ENCODE measurements at places on chromosomes 2 and 18.
A peak's percentile ranks its signal among the peaks of the same experiment; 100 is the strongest.

DNA sequence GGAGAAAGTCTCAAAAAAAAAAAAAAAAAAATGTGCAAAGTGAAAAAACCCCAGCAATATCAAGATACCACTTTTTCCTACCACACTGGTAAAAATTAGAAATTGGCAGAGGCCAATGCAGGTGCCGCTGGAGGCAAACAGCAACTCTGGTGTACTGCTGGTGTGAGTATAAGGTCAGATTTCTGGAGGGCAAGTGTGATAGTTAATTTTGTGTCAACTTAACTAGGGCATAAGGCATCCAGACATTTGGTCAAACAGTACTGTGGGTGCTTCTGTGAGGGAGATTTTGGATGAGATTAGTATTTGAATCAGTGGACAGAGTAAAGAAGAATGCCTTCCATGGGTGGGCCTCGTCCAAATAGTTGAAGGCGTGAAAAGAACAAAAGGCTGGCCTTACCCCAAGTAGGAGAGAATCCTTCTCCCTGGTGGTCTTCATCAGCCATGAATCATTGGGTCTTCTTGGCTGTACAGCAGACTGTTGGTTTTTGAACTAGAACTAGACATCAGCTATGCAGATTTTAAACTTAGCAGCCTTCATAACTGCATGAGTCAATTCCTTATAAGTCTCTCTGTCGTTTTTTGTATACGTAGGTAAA, 52.8 kb upstream of the FHL2 start:
- no peak for DNase-seq

DNA sequence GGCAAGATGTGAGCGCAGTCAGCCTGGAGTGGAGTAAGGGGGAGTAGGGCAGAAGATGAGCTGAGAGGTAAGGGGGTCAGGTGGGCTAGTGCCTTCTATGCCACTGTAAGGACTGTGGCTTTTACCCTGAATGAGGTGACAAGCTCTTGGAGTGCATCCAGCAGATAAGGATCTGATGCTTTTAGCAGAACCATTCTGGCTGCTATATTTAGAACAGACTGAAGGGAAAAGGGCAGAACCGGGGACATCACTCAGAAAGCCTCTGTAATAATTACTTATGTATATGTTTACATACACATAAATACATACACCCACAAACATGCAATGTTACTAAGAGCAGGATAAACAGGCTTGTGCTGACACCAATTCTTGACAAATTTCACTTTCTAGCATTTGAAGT, 124.8 kb downstream of the DTNB start:
- no peak for DNase-seq

DNA sequence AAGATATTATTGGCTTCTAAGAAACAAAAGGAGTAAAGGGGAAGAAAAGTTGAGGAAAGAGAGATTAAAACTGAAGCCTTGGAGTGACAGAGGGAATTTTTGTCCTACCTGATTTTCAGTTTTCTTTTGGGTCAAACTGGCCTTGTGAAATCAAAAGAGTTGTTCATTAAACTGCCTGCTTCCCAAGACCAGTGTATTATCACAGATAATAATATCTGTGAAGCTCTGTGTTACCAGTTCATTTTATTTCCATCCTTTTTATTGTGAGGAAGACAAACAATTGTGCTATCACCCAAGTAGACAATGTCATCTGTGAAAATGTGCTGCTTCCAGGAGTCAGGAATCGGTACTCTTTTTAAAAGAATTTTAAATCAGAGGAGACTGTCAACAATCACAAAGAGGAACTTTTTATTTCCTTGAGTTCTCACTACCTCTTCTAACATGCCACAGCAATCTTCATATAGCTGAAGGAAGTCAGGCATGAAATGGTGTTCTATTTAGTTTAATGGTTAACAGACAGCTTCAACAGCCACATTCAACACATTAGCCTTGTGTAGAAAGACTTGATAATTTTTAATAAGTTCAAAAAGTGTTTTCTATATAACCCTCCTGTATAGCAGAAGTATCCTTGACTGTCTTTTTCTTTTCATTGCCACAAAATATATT, 554.8 kb downstream of the PIK3C3 start:
- DNase-seq = no peak

- DNase-seq = no peak
These were observed 276.2 kb upstream of the TANK start for GRCh38 chr2:160884056-160884455.

DNA sequence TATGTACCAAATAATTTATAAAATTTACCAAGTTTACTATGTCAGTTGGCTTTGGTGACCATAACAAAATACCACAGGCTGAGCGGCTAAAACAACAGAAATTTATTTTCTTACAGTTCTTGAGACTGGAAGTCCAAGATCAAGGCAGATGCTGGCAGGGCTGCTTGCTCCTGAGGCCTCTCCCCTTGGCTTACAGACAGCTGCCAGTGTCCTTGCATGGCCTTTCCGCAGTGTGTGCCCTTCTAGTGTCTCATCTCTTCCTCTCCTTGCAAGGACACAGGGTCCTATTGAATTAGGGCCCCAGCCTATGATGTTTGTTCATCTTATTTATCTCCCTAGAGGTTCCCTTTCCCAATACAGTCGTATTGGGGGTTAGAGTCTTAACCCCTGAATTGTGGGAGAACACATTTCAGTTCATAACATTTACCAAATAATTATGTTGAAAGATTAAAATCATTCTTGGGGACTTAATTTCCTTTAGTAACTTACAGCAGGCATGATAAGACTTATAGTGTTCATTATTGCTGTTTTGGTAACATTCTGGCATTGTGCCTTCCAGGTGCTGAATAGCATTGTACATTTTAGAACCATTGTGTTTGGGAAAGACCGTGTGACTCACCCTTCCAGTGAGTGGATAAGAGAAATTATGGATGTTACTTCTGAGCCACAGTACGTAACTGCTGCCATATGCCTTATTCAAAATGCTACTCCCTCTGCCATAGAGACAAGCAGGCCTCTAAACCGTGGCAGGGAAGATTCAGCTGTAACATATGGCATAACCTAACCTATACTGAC, 317.5 kb downstream of the TMX3 start:
- DNase-seq = no peak

GRCh38 chr2:238694136-238694755, 153.6 kb upstream of the TWIST2 start:
- no peak for DNase-seq

- DNase-seq = no peak
These were observed 347.1 kb downstream of the TNS1 start for GRCh38 chr2:217655651-217656050.

GRCh38 chr2:37625156-37625555, 46.3 kb downstream of the CDC42EP3 start:
- no peak for DNase-seq

DNA sequence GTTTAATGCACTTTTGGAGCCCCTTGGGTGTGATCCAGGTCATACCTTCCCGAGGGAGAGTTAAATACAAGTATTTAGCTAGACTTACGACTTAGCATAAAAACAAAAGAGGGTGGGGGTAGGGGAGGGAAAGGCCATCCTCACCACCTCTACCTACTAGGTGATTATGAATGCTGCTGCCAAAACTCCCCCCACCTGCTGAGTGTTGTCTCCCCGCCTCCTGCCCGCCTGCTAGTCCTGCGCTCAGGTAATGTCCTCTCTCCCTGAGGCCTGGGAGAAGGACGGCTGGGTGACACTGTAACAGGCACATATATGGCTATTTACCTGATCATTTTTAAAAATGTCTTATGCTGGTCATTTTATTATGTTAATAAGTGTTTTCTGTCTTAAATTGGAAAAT, 3.0 kb upstream of the NCKAP5 start:
- no peak for DNase-seq

DNA sequence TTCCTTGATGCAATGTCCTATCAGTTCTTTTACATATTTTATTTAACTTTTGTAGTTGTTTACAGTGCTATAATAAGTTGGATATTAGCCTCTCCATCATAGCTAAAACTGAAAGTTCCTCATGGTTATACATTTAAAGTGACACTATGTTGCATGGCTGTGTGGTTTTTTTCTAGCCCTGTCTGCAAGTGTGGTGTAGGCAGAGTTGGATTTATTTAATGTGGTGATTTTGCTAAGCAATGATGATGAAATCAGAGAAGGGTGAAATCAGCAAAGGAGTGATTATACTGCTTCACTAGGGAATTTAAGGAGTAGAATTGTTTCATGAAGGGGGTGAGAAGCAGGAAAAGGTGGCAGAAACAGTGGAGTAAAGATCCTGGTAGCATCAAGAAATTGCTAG, 18.3 kb upstream of the ENOSF1 start:
- no peak for DNase-seq

DNA sequence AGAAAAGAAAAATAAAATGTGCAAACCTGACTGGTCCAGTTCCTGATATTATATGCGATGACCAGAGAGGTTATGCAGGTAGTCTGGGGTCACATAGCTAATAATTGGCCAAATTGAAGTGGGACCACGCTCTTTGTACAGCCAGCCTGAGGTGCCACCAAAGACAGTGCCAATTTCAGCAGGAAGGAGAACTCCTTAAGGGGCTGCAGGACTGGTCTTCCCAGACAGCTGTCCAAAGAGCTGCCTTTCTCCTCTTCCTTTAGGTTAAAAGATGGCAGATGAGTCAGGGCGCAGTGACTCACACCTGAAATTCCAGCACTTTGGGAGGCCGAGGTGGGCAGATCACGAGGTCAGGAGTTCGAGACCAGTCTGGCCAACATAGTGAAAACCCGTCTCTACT, 95.5 kb downstream of the ACKR3 start:
- DNase-seq = no peak

DNA sequence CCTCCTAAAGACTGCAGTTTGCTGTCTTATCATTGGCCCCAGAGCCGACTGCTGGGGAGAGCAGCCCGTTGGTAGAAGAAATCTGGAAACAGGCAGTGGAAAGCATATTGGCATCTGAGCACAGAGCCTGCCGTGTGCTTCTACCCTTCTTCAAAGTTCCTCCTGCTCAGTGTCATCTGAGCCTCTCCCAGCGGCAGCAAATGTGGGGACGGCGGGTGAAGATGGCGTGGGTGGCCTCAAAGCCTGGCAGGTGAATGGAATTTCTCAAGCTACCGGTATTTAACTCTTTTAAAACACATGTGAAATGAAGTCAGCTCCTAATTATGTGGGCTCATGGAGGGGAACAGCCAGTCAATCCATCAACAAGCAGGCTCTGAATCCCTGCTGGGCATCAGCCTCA, 181.6 kb upstream of the PXDN start:
- DNase-seq = no peak

DNA sequence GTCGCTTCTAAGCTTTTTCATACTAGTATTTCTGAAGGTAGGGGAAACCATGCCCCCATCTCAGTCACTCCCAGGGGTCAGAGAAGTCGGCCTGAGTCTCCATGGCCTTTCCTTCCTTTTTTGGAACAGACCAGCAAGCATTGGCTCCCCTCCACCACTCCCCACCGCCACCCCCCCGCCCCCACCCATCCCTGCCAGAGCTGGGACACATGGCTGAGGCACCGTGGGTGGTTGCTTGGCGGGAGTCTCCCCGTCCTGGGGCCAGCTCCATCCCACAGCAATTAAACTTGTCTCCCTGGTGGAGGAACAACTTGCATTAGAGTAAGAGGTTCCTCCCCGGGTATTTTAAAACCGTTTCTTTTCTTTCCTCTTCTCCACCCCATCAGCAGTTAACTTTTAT, 100.8 kb upstream of the TFPI start:
- DNase-seq = no peak

GRCh38 chr2:41197781-41198180, 745.9 kb upstream of the SLC8A1 start:
- no peak for DNase-seq

- DNase-seq = no peak
These were observed 1.4 kb downstream of the CMPK2 start for GRCh38 chr2:6864231-6864754.

- DNase-seq = no peak
These were observed 1.1 kb downstream of the HOXD3 start for GRCh38 chr2:176158186-176158591.

DNA sequence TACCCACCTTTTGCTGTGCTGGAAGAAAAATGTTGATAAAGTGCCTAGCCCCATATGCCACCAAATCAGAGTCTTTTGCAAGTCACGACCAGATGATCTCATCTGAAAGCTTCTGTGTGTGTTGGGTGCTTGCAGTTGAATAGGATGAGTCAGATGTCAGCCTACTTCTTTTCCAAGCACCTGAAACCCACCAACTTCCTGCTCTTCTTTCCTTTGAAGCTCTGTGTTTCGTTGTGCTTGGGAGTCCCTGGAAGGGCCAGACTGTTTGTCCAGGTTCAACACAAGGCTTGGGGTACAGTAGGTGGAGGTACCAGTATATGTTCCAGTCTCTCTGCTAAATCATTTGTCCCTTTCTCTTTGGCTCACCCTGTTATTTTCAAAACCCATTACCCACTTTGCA, 36.8 kb upstream of the LCLAT1 start:
- peak; percentile 21 for DNase-seq

DNA sequence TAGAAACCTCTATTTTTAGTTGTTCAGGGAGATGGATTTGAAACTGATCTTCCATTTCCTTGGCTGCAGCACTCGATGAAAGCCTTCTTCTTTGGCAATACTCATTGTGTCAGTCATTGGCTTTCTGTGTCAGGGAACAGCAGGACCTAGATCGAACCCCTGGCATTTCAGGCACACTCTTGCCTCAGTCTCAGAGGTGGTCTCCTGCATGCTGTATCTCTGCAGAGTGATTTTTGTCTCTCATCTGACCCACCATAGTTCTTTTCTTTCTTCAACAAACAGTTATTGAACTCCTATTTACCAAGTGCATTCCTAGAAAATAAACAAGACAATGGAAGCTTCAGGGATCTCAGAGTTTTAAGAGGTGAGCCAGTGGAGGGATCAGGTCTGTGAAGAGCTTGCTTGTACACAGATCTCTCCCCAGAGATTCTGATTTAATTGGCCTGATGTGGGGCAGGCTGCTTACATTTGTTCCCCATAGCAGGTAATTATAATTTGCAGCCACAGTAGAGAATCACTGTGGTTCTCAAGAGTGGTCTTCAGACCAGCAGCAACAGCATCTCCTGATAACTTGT, 473.1 kb upstream of the TCF4 start:
- DNase-seq = no peak

- DNase-seq = no peak
These were observed 334.6 kb upstream of the VRK2 start for GRCh38 chr2:57711991-57712390.

GRCh38 chr2:47029737-47030524, 114.3 kb upstream of the MCFD2 start:
- no peak for DNase-seq

GRCh38 chr2:48991415-48992131, 162.7 kb downstream of the FSHR start:
- no peak for DNase-seq

- no peak for DNase-seq
These were observed 33.0 kb downstream of the INPP5D start for GRCh38 chr2:233093166-233093448.

GRCh38 chr18:79779021-79779699, 18.6 kb upstream of the KCNG2 start:
- no peak for DNase-seq

GRCh38 chr2:216710551-216711301, 15.4 kb upstream of the IGFBP5 start:
- no peak for DNase-seq

- no peak for DNase-seq
These were observed 26.3 kb downstream of the ASAP2 start for GRCh38 chr2:9232886-9233285.

- no peak for DNase-seq
These were observed 116.4 kb downstream of the MREG start for GRCh38 chr2:215896921-215897320.

Data from CD4-positive, alpha-beta T cell treated with Interleukin-6 at 100 ng/mL for 8 hours (primary cell).